ENCODE measurements at places on chromosomes 6 and 20.

DNA sequence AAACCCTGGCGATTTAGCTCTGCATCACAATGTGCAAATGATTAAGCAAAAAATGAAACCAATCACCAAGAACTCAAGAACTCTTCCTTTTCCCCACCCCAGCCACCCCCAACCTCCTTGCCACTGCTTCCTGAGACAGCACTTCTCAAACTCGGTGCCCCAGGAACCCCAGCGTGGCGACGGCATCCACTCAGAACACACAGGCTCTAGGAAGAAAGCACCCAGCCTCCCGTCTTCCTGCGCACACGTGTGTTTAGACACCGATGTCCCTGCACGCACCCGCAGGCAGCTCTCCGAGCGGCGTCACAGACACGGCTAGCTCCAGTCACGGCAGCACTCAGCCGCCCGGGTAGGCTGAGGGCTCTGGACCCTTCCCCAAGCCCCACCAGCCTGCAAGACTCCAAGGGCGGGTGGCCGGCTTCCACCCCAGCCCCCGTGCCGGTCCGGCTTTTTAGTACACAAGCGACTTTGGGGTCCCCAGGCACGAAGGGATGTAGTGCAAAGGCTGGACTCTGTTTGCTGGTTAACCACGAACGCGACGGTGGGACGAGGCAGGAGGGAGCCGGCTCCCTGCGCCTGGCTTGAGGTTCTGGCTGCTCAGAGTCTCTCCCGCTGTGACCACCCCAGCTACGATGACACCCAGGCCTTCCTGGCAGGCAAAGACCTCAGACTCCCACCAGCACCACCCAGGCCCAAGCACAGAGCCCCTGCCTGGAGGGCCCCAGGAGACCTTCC lies 51.9 kb downstream of the KCNQ2 start:
- DNase-seq, result no peak

- no peak for DNase-seq
Observed at GRCh38 chr20:35271904-35272303, 6.0 kb downstream of the MMP24OS start.

- no peak for DNase-seq
Observed at GRCh38 chr6:134398453-134398852, 80.5 kb upstream of the SGK1 start.

- DNase-seq, result no peak
Observed at GRCh38 chr20:57069442-57069841, 197.0 kb downstream of the BMP7 start.

DNA sequence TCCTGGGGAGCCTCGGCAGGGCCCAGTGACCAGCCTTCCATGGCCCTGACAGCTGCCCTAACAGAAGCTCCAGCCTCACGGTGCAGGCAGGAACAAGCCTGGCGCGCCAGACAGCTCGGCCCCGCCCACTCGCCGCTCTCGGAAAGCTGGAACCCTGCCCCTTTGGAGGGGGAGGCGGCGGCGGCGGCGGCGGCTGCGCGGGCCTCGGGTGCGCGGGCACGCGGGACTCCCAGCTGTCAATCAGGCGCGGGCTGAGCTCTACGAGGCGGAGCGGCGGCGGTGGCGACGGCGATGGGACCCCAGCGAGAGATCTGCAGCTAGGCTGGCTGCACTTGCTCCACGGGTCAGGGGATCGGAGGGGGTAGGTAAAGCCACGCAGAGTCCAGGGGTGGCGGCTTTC lies at the start of gene NRSN1:
TSS of gene NRSN1 (plus strand) at position 236 of the 400 bp plus-strand sequence. CDS start 8,113 bp downstream, outside the sequence.
- DNase-seq, result peak; percentile 61

DNA sequence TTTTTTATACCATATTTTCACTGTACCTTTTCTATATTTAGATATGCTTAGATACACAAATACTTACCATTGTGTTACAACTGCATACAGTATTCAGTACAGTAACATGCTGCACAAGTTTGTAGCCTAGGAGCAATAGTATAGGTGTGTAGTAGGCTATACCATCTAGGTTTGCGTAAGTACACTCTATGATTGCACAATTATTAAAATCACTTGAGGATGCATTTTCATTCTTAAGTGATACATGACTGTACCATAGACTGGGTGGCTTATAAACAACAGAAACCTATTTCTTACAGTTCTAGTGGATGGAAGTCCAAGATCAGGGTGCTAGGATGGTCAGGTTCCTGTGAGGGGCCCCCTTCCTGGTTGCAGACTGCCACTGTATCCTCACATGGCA lies 234.1 kb downstream of the SLC35F1 start:
- DNase-seq, result no peak

Data from HuH-7 (cell line).